Stimulated activated CD4-positive, alpha-beta T cell treated with anti-CD3 and anti-CD28 coated beads, Interleukin-1b, Interleukin-23, amount 100 ng/mL, for 1 hour (primary cell): ENCODE measurements at places on chromosomes 12 and 14.

GRCh38 chr12:44716711-44717110, 159.4 kb downstream of the NELL2 start:
- DNase-seq, result no peak

DNA sequence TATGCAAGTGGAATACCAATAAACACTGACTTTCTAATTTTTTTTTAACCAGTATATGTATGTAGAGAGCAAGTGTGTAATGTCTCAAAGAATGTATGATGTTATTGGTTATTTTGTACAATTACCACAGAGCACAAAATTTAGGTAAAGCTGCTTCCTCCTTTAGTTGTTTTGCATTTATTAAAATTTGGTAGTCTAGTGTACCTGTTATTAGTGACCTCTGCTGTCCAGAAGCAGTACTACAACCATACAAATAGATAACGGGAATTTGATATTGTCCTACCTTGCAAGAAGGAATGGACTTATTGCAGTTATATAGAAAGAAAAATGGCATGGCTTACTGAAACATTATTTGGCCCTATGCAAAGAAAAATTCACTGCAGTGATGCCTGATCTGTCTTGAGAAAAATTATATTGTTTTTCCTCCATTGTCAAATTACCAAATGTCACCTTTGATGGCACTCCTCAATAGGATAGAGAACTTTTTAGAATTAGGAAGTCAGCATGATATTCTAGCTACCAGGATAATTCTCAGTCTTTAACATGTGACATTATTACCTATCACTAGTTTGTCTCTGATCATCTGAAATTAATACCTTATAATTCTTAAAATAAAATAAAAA, 153.9 kb upstream of the RMST start:
- DNase-seq, result no peak

DNA sequence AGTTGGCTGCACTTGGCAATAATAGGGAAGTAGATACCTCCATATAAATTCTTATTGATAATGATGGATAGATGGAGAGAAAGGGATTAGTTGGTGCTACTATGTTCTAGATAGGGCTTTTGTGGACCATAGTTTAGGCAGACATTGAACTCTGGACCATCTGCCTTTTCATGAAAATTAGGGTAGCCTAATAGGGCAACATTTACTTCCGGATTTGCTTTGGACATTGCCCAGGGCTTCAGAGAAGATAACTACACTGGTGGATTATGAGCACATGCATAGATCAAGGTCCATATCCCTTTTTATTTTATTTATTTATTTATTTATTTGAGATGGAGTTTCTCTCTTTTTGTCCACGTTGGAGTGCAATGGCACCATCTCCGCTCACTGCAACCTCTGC, 70.5 kb downstream of the FIGNL2 start:
- DNase-seq, result no peak

GRCh38 chr12:49200919-49201594, 12.2 kb upstream of the TUBA1A start:
- no peak for DNase-seq

GRCh38 chr14:61746881-61747280, 15.3 kb upstream of the SNAPC1 start:
- DNase-seq, result no peak

DNA sequence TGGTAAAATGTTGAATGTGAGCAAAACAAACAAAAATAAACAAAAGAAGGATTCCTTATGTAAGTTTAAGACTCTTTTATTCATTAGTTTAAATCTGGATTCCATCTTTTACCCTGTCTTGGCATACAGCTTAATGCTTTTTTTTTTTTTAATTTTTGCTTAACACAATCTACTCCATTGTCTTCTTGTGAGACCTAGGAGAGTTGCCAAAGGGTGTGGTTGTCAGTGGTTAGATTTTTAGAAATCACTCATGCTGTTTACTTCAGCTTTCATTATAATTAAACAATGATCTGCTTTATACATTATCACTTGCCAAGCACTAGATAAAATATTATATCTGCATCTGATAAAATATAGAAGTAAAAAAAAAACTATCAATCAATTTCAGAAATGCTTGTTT, 77.7 kb upstream of the KITLG start:
- DNase-seq, result no peak

DNA sequence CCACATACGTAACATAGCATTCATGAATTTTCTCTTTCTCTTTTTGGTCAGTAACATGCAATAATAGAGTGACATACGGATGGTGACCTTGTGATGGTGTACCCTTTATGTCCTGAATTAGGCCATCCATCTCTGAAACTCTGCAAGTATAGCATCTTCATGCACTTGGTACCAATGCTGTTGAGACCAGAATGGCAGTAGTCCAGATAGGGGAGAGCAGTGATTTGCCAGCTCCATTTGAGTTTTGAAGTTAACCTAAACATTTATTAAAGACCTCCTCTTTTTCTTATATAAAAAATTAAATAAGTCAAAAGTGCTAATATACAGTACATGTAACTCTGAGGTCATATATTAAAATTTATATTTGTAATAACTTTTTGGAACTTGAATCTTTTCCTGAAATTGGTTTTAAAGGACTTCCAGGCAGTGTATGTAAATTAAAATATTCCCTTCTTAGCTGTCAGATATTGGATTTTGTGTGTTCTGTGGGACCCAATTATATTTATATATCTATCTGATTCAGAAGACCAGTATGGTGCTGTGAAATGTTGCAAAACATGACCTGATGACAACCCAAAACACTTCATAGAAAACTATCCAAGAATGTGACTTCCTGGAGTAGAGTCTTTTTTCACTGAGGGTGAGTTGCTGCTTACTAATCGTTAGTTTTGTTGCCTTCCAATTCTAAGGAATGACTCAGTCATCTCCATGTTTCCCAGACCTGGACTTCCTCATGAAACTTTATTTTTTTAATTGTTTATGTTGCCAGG, 3.5 kb downstream of the ELK3 start:
- DNase-seq, result no peak

- no peak for DNase-seq
Observed at GRCh38 chr12:82966001-82966559, 279.4 kb downstream of the TMTC2 start.

DNA sequence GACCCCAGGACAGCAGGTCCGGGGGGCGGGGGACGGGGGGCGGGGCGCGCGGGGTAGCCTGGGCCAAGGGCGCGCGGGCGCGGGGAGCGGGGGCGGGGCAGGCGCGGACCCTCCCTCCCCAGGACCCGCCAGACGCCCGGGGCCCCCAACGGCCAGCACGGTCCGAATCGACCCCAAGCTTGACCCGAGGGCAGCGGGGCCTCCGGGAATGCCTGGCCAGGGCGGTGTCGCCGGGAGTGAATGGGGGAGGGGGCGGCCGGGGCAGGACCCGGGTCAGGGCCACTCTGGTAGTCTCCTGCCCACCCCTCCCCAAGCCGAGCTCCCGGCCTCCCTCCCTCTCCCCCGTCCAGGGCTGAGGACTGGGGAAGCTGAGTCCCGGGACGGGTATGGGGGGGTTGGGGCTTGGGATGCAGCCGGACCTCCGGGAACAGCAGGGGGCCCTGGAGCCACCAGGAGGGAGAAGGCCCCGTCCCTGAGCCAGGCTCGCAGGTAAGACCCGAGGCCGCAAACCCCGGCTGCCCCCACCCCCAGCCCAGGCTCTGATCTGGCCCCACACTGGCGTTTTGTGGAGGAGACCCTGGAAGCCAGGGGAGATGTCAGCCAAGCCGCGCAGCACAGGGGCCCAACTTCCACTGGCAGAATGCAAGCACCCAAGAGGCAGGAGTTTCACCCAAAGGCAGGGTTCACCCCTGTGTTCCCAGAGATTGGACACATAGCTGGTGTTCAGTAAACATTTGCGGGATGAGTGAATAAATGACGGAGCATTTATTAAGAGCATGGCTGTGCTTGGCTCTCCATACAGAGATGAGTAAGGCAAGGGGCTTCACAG, 545 bp upstream of the GALNT9 start:
- no peak for DNase-seq

GRCh38 chr14:103108749-103109207, 14.3 kb downstream of the EXOC3L4 start:
- no peak for DNase-seq

DNA sequence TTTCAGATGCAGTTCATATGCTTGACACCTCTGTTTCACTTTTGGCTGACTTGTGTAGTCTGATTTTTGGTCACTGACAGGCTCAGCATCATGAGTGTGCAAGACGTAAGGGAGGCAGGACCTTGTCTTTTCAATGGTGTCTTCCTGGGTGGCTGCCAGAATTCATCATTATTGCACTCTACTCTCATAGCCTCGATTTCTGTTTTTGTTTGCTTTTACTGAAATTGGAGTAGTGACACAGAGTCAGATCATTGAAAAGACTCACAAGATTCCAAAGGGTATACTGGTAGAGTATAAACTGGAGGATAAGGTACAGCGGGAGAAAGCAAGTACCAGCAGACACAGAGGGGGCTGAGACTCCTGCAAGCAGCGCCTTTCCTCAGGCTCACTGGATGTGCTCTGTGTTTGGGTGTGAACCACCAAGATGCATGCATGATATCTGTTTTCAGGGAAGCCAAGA, 126.3 kb upstream of the FGD4 start:
- no peak for DNase-seq

GRCh38 chr12:457676-458075, 2.1 kb upstream of the B4GALNT3 start:
- DNase-seq, result no peak
